Stimulated activated CD8-positive, alpha-beta memory T cell treated with anti-CD3 and anti-CD28 coated beads, Interleukin-4, amount 100 ng/mL, for 1 hour (primary cell): ENCODE measurements at places on chromosomes 6 and 20.
A peak's percentile ranks its signal among the peaks of the same experiment; 100 is the strongest.

DNA sequence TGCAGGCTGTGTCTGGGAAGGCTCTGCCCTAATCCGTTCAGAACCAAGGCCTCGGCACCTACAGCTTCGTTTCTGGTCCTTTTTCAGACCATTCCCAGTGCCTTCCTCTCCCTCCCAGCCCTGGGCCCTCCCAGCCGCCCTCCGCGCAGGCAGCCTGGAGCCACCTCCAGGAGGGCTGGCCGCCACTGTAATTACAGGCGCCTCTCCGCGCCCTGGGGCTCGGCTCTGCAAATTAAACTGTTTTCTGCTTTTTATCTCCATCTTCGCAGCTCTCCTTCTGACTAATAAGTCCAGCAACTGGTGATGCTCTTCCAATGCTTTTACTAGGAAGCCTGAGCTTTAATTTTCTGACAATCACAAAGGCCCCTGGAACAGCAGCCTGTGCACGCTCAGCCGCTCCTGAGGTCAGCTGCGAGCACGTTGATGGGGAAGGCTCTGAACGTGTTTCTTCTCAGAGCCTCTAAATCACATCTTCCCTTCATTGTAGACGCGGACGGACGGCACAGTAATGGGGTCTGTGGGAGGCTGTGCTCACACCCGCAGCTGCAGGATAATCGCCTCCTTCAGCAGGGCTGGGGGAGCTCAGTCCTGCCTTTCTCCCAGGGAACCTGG is 194.6 kb downstream of the DLL1 start:
- no peak for DNase-seq

DNA sequence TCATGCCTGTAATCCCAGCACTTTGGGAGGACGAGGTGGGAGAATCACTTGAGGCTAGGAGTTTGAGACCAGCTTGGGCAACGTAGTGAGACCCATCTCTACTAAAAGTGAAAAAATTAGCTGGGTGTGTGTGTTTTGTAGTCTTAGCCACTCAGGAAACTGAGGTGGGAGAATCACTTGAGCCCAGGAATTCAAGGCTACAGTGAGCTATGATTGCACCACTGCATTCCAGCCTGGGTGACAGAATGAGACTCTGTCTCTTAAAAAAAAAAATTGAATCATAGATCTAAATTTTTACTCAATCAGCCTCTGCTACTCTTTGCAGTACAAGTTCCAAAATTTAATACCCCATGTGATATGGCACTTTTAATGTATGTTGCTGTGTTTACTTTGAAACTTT is 121.6 kb downstream of the ARMC2 start:
- DNase-seq: no peak

- DNase-seq: peak; percentile 13
Measured at GRCh38 chr20:62824476-62825332, 7.9 kb downstream of the COL9A3 start.

GRCh38 chr6:139547122-139547776 is 172.8 kb upstream of the CITED2 start:
- no peak for DNase-seq

DNA sequence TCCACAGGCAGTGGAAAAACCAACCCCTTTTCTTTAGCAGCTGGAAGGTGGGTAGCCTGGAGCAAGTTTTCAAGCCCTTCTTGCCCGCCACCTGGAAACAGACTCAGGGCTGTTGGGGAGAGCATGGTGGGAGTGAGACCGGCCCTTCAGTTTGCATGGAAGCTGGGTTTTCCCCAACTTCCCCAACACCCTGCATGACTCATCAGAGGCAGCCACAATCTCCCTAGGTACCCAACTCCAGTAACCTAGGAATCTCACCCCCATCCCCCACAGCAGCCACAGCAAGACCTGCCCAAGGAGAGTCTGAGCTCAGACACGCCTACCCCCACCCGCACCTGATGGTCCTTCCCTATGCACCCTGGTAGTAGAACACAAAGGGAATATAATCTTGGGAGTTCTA is 86.3 kb upstream of the IRAK1BP1 start:
- DNase-seq: no peak

GRCh38 chr6:152380993-152381898 is 255.9 kb downstream of the SYNE1 start:
- DNase-seq: no peak

DNA sequence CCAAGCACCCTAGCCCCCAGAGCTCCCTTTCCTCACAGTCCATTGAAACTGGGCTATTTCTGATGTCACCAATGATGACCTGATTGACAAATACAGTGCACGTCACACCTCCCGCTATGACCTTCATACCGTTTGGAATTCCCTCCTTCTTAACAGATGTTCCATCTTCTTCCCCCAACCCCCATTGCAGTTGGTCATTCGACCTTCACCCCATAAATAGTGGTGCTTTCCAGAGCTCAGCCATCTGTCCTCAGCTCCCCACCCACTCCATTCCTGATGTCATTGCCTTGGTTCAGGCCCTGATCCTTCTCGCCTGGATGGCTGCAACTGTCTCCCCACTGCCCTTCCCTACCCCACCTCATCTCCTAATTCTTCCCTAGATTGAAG is 198.5 kb downstream of the SOD2 start:
- DNase-seq: no peak

DNA sequence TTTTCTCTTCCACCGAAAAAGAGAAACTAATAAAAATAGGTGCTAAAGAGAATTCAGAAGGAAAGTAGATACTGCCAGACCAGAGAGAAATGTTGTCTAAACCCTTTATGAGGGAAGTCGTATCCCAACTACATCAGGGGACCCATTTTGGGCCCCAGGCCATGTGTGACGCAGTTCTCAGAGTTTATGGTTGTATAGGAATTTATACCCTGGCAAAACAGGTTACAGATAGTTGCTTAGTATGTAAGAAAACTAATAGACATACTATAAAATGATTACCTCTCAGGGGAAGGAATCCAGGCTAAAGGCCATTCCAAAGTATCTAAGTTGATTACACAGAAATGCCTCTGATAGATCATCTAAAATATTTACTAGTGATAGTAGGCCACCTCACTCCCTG is 28.6 kb upstream of the SLC52A3 start:
- no peak for DNase-seq

- DNase-seq: peak; percentile 28
Measured at GRCh38 chr6:31901415-31901952, 402 bp downstream of the ZBTB12 start.

DNA sequence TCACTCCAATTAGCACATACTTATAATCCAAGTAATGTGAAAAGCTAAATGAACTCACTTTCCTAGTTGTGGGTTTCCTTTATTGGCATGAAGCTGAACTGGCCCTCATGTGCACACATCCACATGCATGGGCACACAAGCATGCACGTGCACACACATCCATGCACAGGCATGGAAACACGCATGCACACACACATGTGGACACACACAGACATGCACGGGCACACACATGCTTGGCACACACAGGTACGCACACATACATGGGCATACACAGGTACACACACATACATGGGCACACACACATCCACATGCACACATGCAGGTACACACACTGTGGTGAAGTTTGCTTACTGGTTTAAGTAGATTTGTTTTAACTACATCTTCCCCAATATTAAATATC is 23.8 kb downstream of the SYNDIG1 start:
- DNase-seq: no peak

DNA sequence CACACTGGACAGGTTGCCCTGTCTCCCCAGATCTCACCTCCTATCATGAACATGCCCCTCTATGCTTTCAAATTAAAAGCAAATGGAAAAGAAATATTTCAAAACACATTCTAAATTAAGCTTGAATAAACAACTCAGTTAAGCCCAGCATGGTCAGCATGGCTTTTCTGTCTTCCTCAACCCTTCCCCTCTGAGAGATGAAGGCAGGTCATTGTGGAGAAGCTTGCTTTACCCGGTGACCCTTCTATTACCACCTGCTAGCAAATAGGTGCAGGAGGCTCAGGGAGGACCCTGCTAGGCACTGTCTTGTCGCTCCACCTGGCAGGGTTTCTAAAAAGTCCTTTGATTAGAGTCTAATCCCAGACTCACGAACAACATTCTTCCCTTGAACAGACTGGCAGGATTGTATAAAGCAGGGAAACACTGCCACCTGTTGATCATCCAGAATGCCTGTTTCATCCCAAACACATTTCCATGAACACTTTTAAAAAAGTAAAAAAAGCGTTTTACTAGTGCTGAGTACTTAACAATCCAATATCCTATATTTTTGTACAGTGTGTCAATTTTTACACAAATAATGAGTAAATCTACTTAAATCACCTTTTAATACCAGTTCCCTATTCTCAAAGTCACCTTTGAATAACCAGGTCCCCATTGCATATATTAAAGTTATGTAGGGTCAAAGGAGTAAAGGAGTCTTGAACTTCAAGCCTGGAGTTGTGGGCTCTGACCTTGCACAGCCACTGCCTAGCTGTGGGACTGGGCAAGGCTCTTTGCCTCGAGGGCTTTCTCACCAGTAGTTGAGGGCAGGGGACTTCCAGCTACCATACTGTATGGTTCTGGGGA is 75.5 kb downstream of the GPR6 start:
- no peak for DNase-seq

- no peak for DNase-seq
Measured at GRCh38 chr6:47360388-47360787, 50.7 kb upstream of the TNFRSF21 start.
